ENCODE measurements at places on chromosomes 6 and 20.

GRCh38 chr20:49865559-49865958, 49.8 kb downstream of the SPATA2 start:
- DNase-seq = no peak

DNA sequence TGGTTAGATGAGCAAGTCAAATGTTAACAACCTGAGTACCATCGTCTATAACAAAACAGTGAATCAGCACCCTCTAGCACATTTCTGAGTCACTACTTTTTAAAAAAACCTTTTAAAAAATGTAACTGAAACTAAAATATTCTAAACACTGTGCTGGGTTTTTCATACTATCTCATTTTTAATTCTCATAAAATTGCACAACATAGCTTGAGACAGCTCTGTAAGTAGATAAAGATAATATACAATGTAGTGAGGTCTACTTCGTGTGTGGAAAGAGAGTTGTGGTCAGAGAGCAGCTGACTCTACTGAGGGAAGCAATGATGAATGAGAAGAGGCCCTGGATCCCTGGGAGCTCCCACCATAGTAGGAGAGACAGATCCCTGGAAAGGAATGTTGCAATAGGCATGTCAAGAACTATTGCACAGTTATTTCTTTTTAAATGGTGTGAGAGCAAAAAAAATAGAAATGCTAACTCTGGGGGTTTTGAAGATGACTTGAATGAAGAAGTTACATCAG, 13.6 kb upstream of the CALHM6 start:
- peak; percentile 98 for DNase-seq

DNA sequence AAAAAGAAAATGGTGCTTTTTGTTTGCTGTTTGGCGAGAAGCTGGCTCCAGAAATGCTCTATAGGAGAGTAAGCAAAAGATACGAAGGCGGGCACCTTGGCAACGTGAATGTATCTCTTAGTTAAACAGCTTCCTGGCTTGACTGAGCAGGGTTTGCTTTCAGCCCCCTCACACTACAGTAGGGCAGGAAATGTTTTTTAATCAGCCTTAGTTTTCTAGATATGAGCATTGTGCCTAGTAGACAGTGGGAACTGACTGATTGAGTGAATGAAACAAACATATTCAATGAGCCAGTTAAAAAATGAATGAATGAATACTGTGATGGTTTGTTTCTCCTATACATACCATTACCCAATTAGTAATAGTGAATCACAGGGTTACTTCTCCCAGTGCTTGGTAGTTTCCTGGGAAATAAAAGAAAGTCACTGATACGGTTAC, 19.9 kb downstream of the CAP2 start:
- DNase-seq = no peak

GRCh38 chr6:4084444-4085331, 5.8 kb upstream of the FAM217A start:
- DNase-seq = no peak

DNA sequence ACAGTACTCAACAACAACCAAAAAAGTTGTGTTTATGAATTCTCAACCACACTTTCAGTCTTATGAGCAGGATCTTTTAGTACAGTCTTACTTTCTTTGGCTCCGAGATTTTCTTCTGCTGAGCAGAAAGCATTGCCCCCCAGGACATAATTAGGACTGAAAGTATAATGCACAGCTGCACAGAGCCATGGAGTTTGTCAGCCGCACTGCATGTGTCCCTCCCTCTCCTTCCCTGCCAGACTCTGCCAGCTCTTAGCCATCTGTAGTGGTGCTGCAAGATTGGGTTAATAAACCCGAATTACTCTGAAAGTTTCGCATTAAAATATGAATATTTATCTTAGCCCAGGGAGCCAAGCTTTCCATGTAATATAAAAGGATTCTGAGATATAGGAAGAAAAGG, 179.6 kb upstream of the PTCHD4 start:
- DNase-seq = no peak

Measured in AG04450 (cell line).